ENCODE measurements at places on chromosomes 5 and 9.

DNA sequence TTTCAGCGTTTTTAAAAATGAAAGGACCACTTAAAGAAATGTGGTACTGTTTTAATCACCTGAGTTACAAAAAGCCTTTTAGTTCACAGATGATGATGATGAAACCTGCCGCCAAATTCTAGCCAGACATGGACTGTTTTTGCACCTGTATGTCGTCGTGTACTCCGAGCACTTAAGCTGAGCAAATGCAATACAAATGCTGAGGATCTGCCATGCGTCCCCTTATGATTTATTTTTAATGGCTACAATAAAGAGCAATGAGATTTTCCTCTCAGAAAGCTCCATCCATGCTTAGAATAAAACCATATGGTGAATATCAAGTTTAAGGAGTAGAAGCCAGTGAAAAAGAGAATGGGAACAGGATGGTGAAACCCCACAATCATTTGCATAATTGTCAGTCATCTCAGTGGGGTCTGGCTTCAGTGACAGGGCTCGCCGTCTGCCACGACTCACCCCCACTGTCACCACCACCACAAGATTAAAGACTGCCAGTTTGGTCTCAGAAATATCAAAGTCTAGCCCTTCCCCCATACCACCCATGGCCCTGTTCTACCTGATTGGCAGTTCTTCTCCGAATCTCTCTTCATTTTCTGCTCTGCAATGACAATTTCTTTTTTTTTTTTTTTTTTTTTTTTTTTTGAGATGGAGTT lies 159.9 kb downstream of the GOLPH3 start:
- DNase-seq: no peak

DNA sequence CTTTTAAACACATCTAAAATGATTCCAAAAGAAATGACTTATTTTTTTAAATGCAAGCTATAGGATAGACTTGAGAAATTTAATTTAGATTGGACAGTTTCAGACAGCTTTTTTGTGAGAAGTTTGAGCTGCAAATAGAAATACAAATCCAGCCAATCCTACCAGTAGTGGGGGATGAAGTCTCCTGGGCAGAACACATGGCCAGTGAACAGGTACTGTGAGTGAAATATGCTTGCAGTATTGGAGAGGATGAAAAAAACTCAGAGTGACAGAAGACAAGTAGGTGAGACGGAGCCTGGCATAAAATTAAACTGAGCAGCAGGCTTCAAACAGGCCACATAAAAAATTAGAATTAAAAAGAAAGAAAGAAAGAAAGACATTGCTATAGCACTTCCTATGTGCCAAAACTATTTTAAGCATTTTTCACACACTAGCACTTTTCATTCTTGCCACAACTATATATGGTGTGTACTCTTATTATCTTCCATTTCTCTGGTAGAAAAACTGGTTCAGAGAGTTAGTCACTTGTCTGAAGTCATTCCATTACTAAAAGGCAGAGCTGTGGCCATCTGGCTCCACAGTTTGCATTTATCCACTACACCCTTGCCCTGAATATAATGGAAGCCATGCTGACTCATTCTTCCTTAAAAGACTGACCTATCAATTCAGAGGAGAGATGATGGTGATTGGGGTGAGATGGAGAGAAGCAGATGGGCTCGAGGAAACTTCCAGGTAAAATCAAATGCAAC lies 310.2 kb upstream of the CTNND2 start:
- no peak for DNase-seq

DNA sequence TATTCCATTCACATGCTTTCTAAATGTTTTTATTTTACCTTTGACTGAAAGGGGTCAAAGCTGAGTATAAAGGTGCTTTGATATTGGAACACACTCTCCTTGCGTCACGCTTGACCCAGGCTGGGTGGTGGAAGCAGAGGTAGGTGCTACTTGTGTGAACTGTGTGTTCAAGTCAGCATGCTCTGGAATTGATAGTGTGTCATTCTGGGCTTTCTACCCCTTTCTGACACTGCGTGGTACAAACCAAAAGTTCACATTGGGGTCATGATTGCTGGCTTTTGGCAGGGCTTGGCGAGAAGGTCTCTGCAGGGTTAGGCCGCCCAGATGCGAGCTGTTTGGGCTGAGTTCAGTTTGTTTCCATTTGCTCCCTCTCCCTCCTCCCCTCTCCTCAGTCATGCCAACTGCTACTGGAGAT lies 131.8 kb downstream of the ADAMTSL1 start:
- DNase-seq: no peak

- no peak for DNase-seq
Measured at GRCh38 chr5:852018-852417, 1.2 kb upstream of the ZDHHC11 start.

DNA sequence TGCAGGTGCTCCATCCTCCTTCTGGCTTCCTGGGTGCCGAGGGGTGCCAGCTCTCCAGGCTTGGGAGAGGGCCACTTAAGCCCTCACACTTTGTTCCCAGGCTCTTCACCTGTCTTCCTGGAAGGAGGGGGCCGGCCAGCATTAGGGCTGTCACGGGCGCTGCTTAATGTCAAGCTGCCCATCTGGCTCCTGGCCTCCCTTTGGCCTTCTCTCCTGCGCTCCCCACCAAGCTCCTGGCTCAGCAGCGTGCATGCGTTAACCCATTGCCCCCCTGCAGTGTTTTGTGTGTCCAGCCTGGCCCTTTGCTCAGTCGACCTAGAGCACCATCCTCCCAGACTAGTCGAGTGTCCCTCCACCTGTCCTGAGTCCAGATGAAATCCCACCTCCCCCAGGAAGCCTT lies 21.3 kb downstream of the NTNG2 start:
- no peak for DNase-seq

- DNase-seq: peak; percentile 92
Measured at GRCh38 chr9:127903557-127904475, 4.4 kb upstream of the ST6GALNAC6 start.

GRCh38 chr5:94908889-94909480 lies 290.5 kb downstream of the SLF1 start:
- no peak for DNase-seq

DNA sequence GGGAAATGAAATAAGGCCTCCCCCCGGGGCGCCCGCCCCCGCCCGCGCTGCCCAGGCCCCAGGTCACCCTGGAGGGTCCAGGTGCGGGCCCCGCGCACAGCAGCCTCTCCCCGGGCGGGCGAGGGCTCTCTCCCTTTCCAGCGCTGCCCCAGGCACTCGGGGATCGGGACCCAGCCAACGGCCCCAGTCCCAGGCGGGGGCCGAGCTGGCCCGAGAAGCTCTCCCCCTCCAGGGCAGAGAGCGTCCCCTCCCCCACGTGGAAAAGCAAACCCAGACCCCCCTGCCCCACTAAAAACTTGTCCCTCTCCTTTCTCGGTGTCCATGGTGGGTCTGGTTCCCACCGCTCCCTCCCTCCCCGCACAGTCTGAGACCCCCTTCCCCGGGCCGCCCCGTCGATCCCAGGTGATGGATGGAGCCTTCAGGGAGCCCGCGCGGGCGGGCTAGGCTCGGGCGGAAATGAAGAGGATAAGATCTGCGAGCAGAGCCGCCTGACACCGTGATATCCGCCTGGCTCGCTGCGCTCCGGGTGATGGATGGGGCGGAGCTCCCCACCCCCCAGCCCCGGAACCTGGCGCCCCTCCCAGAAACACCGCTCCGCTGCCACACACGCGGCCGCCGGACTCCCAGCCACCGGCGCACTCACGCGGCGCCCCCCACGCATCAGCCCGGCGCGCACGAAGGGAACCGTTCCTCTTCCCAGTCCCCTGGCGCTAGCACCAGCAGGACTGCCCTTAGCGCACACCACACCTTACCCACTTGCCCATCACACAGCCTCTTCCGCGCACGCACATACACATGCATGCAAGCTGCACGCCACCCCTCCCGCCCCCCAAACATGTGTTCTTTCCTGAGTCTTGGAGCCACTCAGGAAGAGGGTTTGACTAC lies 81.7 kb upstream of the ZBTB43 start:
- peak; percentile 50 for DNase-seq

- no peak for DNase-seq
Measured at GRCh38 chr5:111697215-111697614, 59.8 kb downstream of the NREP start.

- DNase-seq: no peak
Measured at GRCh38 chr5:108515517-108516105, 133.7 kb upstream of the FBXL17 start.

DNA sequence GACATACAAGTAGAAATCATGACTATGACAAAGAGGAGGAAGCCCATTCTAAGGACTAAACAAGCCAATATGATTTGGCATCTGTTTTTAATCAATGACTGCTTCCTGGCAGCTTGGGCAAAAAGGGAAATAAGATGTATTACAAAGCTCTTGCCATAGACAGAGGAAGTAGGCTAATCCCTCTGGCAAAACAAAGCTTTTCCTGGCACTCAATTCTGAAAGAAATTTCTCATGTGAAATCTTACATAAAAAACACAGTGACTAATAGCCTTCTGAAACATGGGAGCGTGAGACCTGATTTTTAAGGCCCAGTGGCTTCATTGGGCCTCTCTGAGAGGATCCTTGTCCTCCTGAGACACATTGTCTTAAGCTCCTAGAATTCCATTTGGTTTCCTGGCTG lies 93.6 kb downstream of the COL23A1 start:
- no peak for DNase-seq

DNA sequence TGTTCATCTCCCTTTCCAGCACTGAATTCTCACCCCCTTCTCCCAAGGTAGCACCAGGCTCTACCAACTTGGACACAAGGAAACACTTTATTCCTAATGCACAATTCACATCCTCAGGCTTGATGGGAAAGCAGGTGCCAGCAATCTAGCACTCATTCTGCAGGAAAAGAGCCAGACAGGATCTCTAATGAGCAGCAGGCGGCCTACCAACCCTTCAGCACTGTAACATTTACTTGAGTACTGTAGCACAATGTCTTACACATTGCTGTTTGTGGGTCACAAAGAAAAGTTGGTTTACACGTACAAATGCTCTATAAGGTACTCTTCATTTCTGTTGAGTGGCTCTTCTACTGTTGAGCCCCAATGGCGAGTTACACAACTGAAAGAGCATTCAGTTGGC lies 254.4 kb downstream of the MLLT3 start:
- no peak for DNase-seq

- DNase-seq: no peak
Measured at GRCh38 chr9:84300271-84300670, 40.3 kb downstream of the SLC28A3 start.

DNA sequence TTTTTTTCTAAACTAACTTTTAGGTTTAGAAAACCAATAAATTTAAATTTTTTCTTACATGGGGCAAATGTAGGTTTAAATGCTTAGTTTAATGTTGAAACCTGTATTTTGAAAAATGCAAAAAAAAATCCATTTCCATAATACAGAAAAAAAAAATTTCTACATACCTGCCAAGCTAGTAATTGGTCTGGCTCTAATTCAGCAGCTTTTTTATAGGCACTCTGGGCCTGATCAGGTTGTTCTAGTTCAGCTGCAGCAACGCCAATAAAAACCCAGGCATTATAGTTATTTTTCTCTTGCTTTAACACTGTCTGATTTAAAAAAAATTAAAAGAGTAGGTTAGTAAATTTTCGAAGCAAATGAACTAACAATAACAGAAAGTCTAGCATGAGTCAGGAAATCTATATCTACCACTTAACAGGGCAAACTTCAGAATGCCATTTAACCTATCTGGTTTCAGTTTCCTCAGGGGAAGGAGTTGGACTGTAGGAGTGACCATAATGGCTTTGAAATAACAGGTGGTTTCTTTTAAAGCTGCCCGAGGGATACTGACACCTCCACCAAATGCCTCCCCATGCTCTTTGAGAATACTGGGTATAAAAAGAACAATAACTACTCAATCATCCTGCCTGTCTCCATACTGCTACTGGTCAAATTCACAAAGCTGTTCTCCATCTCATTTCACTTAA lies 11.6 kb downstream of the SKIC3 start:
- DNase-seq: no peak

DNA sequence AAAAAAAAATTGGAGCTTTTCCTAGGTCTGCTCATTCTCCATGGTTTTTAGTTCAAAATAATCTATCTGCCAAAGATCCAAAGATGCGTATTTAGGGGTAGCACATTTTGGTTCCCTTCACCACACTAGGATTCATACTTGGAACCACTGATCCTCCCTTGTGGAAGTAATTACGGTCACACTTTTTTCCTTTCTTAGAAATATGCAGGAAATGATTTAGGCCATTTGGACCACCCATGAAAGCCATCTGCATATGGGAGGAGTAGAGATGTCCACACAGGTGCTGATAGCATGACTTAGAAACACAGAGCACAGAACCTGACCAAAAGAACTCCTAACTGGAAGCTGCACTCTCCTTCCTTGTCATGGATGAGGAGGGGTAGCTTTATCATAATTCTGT lies 105.9 kb upstream of the RAI14 start:
- DNase-seq: no peak

DNA sequence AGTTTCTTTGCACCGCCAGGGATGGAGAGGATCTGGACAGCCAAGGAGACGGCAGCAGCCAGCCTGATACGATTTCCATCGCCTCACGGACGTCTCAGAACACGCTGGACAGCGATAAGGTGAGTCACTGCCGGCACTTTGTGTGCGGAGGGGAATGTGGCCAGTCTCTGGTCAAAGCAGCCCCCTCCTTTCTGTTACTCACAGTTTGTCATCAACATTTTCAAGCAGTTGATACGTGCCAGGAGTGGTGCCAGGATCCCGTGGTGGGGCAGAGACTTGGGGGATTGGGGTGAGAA lies 175.1 kb upstream of the OTULINL start:
- DNase-seq: no peak

GRCh38 chr5:150294551-150295071 lies 5.0 kb upstream of the CAMK2A start:
- DNase-seq: no peak

- DNase-seq: no peak
Measured at GRCh38 chr5:67490543-67491321, 294.1 kb upstream of the CD180 start.

DNA sequence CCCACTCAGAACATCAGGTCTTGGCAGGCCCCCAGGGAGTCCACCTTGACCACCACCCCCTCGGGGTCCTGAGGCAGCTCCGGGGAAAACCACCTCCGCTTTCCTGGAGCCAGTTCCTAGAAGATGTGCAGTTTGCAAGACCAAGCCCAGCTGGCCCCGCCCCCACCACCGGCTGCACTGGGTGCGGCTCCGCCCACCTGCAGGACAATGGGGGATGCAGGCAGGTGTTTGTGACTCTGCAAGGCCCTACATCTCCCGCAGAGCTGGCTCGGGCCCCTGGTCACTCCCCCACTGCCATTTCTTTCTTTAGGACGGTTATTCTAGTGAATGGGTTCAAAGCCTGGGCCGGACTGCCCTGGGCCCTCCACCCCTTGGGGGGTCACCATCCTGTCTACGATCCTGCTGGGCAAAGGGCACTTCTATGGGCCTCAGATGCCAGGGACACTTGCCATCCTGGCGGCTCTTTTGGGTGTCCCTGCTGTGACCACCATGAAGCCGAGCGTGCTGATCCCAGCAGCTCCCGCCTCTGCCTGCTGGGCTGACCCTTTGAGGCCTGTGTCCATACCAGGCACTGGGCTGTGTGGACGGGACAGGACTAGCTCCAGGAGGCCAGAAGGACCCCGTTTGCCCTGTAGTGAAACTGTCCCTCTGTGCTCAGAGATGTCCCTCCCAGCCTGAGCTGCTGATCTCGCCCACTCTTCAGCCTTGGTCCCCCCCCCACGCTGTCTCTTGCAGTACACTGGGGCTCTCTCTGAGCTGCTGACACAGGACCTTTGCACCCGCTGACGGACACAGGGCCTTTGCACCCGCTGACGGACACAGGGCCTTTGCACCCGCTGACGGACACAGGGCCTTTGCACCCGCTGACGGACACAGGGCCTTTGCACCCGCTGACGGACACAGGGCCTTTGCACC lies 5.9 kb upstream of the NACC2 start:
- peak; percentile 87 for DNase-seq

- no peak for DNase-seq
Measured at GRCh38 chr5:104431981-104432380, 869.4 kb upstream of the NUDT12 start.

- DNase-seq: no peak
Measured at GRCh38 chr9:72471096-72471495, 50.3 kb upstream of the TMC1 start.

GRCh38 chr5:53311681-53312080 lies 168.7 kb upstream of the FST start:
- DNase-seq: no peak
